ENCODE measurements at places on chromosomes 13 and 19.
A peak's percentile ranks its signal among the peaks of the same experiment; 100 is the strongest.

DNA sequence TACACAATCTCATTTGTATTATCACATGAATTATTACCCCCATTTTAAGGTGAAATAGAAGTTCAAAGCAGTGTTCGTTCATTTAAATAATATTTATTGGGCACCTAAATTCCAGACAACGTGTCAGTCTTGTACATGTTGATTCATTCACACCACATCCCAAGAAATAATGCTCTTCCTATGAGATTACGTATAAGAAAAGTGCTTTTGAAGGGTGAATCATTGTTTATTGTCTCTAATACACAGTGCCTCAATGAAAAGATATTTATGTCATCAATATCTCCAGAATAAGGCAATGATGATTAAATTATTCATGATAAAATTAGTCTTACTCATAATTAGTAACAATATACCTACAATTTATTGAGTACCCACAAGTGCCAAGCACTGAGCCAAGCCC is 35.6 kb downstream of the CLDN10 start:
- no peak for DNase-seq

DNA sequence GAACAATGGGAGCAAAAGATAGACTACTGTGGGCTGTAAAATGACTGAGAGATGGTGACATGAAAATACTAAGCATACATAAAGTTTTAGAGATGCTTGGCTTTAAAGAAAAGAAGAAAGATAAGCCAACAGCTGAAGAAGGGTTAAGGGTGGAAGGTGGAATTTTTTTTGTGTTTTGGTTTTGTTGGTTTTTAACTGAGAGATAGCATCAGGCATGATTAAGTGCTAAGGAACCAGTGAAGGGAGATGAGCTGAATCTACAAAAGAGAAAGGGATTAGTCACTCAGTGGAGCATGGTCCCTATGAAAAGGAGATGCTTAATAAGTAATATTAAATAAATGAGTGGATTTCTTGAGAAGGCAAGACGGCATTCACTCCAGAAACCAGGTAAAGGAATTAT is 12.5 kb upstream of the TBC1D4 start:
- no peak for DNase-seq

GRCh38 chr13:108276060-108276459 is 6.5 kb downstream of the TNFSF13B start:
- no peak for DNase-seq

DNA sequence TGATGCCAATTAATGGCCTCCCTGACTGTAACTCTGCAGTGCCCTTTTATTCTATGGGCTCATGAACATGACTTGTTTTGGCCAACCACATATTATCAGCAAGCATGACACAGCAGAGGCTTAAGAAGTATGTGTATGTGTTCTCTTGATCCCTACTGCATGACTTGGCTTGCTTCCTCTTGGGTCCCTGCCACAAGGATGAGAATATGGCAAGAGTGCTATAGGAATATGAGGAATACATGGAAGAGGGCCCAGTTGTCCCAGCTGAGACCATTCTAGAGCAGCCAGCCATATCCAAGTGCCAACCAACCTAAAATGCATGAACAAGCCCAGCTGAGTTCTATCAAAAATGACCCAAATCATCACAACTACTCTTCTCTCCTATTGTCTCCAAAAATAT is 576.7 kb upstream of the PCDH9 start:
- DNase-seq: no peak

DNA sequence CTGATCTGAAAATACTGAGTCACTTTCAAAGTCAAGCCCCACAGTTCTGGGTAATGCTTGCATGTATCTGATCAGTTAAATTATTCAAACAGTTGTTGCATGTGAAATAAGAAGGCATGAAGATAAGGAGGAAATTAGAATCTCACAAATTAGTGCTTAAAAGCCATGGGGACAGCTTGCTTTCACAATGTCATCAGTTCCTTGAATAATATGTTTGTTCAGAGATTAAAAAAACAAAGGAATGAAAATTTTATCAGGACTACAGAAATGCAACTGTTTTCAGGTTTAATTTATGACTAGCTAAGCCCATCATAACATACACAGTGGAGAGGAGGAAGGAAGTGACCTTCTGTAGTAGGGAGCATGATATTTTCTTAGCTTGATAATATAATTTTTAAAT is 150.1 kb downstream of the OXGR1 start:
- DNase-seq: no peak

GRCh38 chr19:18301718-18302111 is 20.3 kb upstream of the JUND start:
- DNase-seq: no peak

- peak; percentile 84 for DNase-seq
Observed at GRCh38 chr19:46016426-46017094, 6.3 kb downstream of the PGLYRP1 start.

DNA sequence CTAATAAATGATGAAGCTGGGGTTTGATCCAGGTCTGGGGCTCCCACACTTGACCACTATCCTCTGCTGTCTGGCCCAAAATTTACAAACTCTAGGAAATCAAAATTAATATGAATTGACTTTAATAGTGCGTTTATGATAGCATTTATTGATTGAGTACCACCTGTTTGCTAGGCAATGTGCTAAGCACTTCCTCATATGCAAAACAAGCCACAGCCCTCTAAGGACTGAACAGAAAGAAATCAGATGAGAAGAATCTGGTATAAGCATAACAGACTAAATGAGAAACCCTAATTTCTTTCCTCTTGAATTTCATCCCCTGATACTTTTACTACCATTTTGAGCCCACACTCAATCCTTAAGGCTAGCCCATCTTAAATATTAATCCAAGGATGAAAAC is 6.6 kb upstream of the MLNR start:
- no peak for DNase-seq

DNA sequence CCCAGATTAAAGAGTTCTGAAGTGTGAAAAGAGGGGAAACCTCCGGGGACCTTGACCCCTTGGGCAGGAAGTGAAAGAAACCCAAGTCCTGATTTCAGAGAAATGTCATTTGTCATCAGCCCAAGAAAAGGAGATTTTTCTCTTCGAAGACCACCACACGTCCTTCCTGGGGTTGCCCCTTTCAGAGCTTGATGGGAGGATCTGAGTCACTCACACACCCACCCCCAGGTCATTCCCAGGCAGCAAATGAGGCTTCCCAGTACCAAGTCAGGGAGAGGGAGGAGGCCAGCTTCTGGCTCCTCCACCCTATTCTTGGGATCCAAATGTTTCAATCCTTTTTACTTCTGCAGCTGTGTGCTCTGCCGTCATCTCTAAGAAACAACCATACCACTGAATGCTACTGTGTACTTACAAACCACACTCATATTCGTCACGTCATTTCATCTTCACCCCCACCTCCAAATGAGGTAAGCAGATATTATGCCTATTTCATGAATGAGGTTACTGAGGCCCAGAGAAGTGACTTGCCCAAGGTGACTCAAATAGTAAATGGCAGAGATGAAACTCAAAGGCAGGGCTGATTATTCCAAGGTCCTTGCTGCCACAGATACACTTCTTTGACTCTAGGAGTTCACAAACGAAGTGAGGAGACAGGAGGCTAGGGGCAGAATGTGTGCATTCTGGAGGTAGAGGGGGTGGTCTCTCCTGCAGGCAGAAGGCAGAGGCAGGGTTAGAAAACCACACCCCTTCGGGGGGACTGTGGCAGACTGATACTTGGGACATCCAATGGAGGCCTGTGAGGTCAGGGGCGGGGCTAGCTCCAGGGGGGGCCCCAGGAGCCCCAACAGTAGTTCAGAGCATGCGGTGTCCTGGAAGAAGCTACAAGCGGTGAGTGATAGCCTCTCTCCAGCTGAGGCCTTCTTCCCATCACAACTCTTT is 5.0 kb upstream of the KMT2B start:
- DNase-seq: peak; percentile 85

DNA sequence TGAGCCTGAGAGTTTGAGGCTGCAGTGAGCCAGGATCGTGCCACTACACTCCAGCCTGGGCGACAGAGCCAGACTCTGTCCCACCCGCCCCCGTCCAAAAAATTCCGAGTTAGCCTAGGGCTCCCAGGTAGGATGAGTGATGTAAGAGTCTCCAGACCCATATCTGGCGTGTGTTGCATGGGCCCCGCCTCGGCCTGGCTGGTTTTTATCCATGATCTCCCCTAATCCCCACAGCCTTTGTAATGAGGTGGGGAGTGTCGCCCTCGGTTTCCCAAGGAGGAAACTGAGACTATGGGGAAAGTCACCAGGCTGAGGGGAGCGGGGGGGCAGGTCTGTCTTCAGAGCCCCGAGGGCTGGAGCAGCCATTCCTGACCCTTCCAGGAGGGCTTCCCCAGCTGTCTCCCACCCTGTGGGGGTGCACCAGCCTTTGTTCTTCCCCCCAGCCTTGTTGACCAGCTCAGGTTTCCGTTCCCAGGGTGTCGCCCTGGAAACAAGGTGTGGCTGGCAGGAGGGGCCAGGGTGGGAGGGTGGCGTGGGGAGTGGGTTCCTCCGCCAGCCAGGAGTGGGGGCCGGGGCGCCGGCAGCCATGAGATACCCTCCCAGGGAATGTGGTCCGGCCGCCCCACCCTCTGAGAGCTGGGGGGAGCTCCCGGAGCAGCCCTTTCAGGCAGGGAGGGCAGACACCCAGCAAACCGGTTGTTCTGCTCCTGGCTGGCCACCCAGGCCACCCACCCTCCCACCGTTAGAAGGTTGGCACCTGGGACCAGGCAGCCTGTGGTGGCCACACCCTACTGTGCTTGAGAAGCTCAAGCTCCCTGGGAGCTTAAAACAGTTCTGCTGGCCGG is 11.5 kb downstream of the MYH14 start:
- DNase-seq: no peak

DNA sequence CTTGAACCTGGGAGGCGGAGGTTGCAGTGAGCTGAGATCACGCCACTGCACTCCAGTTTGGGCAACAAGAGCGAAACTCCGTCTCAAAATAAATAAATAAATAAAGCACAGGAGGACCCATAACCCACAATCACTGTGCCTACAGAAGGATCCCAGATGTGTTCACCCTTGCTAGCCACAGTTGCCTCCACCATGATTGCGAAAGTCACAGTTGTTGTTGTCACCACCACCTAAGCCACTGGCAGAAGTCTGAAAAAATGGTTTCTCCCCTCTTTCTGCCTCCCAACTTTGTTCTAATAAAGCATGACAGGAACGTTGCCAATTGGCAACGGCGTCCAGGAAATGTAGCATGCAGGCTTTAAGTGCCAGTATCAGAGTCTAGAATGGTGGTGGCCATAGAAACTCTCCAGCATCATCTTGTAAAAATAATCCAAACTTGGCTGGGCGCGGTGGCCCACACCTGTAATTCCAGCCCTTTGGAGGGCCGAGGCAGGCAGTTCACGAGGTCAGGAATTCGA is 2.2 kb upstream of the EPS15L1 start:
- no peak for DNase-seq

DNA sequence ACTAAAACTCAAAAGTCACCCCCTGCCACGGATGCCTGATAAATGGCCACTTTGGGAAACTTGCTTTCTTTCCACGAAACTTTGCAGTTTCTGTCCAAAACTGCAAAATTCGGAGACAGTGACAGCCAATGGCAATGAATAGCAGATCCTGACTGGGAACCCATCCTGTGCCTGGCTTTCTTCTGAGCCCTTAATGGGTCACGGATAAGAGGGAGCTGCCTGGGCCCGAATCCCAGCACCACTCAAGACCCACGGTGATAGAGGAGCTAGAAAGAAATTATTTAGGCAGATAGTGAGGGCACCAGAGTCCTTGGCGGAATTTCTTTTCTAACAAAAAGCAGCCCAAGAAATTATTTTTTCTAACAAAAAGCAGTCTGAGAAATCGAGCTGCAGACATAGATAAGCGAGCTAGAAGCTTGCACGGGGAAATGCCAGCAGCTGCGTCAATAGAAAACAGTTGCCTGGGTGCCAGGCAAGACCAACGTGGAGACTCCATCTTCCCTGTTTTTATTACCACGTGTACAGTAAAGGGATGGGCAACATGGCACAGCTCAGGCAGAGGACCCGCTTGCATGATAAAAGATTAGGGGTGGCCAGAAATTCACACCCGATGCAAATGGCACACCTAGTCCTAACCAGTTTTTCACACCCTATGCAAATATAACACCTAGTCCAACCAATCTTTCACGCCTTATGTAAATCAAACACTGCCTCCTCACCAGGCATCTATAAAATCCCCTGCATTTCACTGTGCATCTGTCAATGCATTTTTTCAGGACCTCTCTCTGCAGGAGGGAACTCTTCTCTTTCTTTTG is 7.1 kb upstream of the HSH2D start:
- no peak for DNase-seq

DNA sequence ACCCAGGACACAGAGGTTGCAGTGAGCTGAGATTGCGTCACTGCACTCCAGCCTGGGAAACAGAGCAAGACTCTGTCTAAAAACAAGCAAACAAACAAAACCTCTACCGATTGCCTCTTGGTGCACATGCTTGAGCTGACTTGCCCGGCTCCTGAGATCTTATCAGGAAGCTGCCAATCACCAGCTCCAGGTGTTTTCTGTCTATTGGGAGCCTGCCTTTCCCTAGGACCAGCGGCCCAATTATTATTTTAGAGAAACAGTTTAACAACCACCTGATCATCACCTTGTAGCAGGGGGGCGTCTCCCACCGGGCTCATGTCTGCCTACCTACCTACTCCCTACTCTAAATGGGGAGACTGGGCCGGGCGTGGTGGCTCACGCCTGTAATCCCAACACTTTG is 10.8 kb downstream of the CLEC4M start:
- no peak for DNase-seq

GRCh38 chr19:12095111-12095790 is 30.7 kb downstream of the ZNF844 start:
- DNase-seq: no peak

GRCh38 chr13:33264620-33264978 is 21.0 kb downstream of the STARD13 start:
- DNase-seq: no peak

DNA sequence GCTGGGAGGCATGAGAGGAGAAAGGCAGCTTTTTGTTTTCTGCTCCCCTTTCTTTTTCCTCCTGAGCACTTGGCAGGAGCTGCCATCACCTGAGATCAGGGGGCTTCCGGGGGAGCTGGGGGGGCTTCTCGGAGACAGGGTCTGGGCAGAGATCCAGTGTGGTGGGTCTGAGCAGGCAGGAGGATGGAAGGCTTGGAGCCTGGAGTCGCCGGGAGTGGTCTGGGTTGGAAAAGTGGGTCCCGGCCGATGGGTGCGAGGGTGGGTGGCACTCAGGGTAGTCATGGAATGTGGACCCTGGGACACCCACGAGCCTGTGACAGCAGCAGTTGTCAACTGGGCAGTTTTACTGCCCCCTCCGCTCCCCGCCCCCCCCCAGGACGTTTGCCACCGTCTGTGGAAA is 2.2 kb upstream of the ADM5 start:
- DNase-seq: no peak

DNA sequence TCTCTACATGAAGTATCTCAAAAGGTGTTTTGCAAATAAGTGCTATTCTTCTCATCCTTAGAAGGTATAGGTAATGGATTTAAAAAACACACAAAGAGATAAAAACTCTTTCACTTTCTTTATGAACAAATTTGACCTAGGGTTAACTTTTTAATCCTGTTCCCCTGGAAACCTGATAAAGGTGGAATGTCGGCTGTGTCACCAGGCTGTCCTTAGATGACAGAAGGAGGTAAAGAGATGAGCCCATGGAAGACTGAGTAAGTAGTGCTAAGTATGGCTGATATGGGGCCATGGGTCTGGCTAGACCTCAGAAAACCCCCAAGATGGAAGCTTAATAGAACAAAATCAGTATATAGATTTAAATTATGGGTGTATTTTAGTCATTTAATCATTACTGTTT is 153.8 kb upstream of the LSM14A start:
- no peak for DNase-seq

Measured in activated CD4-positive, alpha-beta memory T cell treated with anti-CD3 and anti-CD28 coated beads, Interleukin-2, amount 10 ng/mL, durations not matched to agents 7 days and 5 days (primary cell).